ENCODE measurements at places on chromosomes 3 and 15.

DNA sequence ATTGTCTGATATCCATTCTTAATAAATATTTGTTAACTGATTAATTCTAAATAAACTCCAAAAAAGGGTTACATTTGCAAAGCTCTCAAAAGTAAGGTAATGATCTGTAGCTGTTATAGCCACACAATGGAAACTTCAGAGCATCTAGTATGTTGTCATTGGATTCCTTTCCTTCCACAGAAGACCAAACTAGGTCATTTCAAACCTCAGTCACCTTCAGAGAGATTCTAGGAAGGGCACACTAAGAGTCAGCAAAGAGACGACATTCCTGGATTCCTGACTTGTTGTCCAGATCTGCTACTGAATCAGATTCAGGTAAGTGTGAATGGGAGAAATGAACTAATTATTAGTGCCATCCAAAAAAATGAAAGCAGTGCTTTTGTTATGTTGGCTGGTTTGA lies 3.0 kb upstream of the COL8A1 start:
- DNase-seq: no peak
- no peak overlapping the region for H3K27ac ChIP-seq
- H3K27me3 ChIP-seq: no peaks in the 10 kb centered on the region
- H3K4me1 ChIP-seq: peaks cover 23% of the 10 kb centered on the region

- no peak overlapping the region for H3K27ac ChIP-seq
- H3K27me3 ChIP-seq: no peaks in the 10 kb centered on the region
- DNase-seq: no peak
Measured at GRCh38 chr3:5079761-5080160, 42.3 kb upstream of the ARL8B start.

- H3K27me3 ChIP-seq: peaks cover 27% of the 10 kb centered on the region
- H3K4me1 ChIP-seq: no peaks in the 10 kb centered on the region
Measured at GRCh38 chr15:69515926-69516325, 63.3 kb downstream of the RPLP1 start.

DNA sequence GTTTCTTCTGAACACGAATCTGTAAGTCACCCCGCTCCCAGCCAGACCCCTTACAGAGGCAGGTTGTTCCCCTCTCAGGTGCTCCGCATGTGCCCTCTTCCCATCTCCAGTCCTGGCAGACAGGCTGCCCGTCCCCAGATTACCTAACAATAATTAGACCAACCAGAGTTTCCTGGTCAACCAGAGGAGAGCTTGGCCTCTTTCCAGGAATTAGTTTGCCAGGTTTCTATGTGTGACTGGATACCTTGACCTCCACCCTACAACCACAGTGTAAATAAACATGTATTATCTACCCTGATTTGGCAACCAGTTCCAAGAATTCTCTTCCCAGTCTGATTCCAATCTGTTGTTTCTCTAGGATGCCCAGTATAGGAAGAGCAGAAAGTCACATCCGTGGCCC lies 178.0 kb upstream of the UMPS start:
- no peak overlapping the region for H3K4me3 ChIP-seq
- no peak for DNase-seq
- no peaks in the 10 kb centered on the region for H3K4me1 ChIP-seq
- H3K27ac ChIP-seq: no peak overlapping the region
- H3K27me3 ChIP-seq: peaks cover 27% of the 10 kb centered on the region

DNA sequence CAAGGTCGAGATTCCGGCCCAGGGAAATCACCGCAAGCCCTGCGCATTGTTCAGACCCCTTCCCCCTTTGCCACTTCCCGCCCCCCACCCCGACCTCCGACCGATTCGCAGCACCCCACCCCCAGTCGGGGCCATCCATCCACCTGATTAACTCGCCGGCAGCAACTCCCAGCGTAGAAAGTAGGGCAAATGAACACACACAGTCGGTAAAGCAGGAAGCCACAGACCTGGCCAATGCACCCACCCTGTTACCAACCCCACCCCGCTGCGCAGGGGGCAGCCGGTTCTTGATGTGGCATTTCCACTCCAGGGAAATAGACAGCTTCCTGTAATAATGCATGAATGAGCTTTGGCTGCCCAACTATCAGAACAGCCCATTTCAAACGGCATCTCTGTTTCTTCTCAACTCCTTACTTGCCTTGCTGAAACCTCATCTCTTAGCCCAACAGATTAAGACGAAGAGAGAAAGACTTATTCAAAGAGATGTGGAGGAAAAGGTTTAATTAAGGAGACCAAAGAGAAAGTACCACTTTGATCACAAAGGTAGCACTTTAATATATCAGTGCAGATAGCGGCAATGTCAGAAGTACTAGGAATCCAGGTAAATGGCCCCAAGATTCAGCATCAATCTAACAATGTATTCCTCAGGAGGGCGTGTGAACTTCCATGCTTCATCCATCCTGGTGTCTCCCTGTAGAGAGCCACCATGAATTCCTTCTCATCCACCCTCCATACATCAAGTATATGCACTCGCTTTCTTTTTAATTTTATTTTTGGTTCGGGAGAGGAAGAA lies 1.9 kb downstream of the TNIK start:
- no peak for DNase-seq
- H3K36me3 ChIP-seq: no peaks in the 10 kb centered on the region
- H3K4me1 ChIP-seq: peaks cover 21% of the 10 kb centered on the region
- peaks cover 87% of the 10 kb centered on the region for H3K27me3 ChIP-seq
- H3K27ac ChIP-seq: no peak overlapping the region

Data from osteoblast (primary cell).